ENCODE measurements at places on chromosomes 6 and 20.

GRCh38 chr6:142842418-142843261 is 102.3 kb downstream of the HIVEP2 start:
- no peak for DNase-seq

- no peak for DNase-seq
Measured at GRCh38 chr6:139514819-139515218, 140.4 kb upstream of the CITED2 start.

DNA sequence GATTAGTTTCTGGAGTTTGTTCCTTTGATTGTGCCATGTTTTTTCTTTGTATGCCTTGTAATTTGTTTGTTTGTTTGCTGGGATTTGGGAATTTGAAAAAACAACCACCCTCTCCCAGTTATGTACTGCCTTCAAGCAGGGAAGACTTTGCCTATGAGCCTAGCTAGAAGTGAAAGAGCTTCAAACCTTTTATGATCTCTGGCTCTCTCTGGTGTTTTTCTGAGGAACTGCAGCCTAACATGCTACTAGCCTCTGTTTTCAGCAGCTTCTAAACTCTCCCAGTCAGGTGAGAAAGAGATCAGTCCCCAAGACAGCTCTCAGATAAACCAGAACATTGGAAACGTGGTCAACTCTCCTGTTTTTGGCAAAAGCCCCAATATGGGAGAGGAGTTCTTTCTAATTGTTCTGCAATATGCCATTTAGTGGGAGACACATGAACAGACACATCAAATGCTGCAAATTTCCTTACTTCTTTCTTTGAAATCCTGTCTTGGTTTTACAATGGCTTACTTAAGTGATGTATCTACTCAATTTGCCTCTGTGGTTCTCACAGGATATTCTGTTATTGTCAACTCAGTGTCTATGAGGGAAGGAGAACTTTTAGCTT is 58.9 kb upstream of the SERINC1 start:
- DNase-seq = peak; percentile 54

- no peak for DNase-seq
Measured at GRCh38 chr6:21912151-21912832, 318.7 kb downstream of the SOX4 start.

GRCh38 chr6:15087186-15087589 is 158.7 kb upstream of the JARID2 start:
- DNase-seq = no peak

- no peak for DNase-seq
Measured at GRCh38 chr20:14709439-14709838, 372.0 kb upstream of the FLRT3 start.

- DNase-seq = no peak
Measured at GRCh38 chr6:106569428-106569827, 59.9 kb downstream of the RTN4IP1 start.

DNA sequence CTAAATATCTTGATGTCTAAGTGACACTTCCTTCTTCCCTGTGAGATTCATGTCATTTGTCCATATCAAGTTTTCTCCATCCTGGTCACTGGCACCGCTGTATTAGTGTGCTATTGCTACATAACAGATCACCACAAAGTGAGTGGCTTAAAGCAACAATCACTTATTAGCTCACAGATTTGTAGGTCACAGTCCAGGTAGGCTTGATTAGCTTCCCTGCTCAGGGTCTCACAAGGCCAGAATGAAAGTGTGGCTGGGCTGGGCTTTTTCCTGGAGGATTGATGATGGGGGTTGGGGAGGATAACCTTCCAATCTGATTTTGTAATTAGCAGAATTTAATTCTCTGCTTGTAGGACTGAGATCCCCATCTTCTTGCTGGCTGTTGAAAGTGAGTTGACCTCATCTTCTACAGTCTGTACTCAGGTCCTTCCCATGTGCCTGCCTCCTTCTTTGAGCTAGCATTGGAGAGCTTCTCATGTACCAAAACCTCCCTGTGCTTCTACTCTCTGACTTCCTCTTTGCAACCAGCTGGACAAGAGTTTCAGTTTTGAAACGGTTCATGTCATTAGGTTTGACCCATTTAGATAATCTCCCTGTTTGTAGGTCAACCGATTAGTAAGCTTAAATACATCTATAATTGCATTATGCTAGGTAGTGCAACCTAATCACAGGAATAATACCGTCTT is 152.4 kb upstream of the MAN1A1 start:
- DNase-seq = no peak

GRCh38 chr6:37714836-37715420 is 17.2 kb upstream of the MDGA1 start:
- DNase-seq = no peak

DNA sequence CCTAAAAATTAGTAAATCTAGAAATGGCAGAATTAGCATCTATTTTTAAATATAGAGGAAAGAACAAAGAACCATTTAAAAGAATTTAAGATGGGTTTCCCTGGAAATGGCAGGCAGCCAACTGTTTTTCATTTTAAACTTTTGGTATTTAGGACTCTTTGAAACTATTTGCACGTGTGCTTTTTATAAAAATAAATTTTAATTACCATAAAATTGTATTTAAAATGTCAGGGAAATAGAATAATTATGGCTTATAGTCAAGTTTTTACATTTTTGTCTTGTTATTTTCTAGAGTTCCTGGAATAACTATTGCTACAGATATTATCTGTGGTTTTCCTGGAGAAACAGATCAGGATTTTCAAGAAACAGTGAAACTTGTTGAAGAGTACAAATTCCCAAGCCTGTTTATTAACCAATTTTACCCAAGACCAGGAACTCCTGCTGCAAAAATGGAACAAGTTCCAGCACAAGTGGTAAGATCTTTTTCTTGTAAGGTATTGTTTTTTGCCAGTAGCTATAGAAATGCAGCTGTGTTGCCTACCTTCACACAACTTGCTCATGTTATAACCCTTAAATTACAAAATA is 528.7 kb upstream of the SOX4 start:
- DNase-seq = no peak

DNA sequence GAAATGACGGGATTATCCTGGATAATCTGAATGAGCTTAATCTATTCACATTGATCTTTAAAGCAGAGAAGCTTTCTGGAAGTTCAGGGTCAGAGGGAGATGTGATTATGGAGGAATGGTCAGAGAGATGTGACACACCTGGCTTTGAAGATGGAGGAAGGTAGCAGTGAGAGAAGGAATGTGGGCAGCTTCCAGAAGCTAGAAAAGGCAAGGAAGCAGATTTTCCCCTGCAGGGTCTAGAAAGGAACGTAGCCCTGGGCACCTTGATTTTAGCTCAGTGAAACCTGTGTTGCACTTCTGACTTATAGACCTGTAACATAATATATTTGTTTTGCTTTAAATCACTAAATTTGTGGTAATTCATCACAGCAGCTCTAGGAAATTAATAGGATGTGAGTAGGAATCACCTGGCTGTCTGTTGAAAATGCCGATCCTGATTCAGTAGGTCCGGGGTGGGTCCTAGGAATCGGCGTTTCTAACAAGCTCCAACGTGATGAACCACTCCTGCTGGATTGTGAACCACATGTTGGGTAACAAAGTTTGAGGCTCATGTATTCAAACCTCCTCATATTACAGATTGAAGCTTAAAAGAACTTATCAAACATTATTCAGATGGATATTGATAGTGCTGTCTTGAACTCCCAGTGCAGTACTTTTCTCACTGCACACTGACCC is 157.0 kb downstream of the GJA1 start:
- no peak for DNase-seq

GRCh38 chr6:5681480-5681879 is 325.2 kb downstream of the NRN1 start:
- DNase-seq = peak; percentile 29

GRCh38 chr6:10395704-10396546 is 18.9 kb downstream of the TFAP2A start:
- peak; percentile 73 for DNase-seq

DNA sequence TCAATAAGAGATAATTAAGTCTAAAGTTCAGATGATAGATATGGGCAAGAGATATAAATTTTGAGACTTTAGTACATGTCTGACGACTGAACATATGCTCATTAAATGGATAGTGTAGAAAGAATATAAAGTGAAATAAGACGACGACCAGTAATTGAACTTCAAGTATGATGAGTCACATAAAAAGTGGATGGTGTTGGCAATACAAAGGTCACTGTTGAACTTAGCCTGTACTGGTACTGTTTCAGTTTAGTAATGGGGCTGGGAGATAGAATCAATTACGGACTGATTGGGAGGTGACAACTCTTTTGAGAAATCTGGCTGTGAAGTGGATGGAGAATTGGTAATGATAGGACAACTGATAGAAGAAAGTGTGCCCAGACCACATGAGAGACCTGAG is 68.1 kb downstream of the IBTK start:
- DNase-seq = no peak

DNA sequence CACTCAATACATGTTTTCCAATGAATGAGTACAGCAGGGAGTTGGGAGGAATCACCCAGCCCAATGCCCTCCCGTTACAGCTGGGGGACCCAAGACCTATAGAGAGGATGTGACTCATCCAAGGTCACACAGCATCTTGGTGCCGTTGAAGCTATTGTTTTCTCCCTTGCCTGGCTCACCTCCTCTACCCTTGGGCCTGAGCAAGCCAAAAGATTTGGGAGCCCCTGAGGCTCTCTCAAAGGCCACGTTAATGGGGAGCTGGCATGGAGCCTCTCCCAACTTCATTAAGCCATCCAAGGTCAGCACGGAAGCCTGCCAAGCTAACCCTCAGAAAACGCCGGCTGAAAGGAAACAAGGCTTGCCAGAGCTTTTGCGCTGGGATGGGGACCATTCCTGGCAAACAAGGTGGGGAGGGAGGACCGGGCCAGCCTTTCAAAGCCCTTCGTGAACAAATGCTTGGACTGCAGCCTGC is 30.4 kb downstream of the KCNB1 start:
- no peak for DNase-seq

GRCh38 chr6:108210556-108210955 is 44.7 kb downstream of the NR2E1 start:
- DNase-seq = no peak

DNA sequence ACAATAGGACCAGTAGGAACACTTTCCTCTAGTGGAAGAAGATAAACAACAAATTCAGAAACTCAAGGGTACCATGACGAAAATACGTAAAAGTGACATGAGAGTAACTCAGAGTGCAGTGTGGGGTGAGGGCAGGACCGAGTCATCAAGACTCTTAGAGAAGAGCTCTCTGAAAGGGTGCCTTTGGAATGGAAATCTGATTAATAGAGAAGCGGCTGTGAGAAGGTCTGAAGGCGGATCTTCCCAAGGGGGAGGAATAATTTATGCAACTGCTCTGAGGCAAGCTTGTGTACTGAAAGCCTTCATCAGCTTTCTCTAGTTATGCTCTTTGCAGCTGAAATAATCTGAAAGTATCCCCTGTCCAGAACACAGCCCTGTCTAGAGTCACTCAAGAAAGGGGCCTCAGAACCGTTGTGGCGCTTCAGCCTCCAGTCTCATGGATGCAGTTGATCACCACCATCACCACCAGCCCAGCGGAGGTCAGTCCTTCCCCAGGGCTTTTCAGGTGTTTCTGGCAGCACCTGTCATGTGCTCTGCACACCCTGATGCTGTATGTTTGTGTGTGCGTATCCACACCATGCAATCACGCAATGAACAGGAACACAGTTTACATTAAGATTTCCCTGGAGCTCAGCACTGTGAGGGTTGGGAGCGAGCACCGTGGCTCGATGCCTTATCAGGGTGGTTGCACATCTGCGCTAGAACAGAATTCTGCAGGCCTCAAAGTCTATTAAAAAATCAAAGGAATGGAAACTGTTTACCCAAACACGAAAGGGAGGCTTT is 396.5 kb downstream of the SMOC2 start:
- DNase-seq = peak; percentile 69

- peak; percentile 17 for DNase-seq
Measured at GRCh38 chr6:125987026-125987617, 782 bp downstream of the TRMT11 start.

DNA sequence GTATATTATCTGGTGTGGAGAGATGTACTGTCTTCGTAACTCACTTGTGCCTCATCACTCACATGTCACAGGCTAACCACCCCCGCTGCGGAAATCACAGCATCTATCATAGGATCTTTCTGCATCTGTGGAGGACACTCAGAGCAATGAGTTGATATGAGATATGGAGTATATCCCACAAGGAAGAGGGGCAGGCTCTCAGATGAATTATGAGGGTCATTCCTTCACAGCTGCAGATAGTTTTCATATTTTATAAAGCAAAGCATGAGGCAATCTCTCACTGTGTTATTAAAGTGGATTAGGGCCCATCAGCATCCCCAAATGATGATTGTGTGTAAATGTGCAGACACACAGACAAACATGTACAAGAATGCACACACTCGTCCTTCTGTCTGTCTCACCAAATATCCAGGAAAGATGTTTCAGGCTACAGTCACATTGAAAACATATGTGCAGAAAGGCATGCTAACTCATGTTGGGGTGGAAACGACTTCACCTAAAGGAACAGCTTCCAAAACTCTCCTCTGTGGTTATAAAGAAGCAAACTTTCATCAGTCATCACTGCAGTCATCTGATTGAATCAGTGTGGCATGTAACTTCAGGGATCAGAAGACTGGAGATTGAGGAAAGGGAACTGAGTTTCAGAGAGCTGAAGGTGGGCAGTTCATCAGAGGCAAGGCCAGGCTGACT is 164.7 kb downstream of the FOXC1 start:
- no peak for DNase-seq

- no peak for DNase-seq
Measured at GRCh38 chr6:35392773-35393672, 50.7 kb downstream of the PPARD start.

DNA sequence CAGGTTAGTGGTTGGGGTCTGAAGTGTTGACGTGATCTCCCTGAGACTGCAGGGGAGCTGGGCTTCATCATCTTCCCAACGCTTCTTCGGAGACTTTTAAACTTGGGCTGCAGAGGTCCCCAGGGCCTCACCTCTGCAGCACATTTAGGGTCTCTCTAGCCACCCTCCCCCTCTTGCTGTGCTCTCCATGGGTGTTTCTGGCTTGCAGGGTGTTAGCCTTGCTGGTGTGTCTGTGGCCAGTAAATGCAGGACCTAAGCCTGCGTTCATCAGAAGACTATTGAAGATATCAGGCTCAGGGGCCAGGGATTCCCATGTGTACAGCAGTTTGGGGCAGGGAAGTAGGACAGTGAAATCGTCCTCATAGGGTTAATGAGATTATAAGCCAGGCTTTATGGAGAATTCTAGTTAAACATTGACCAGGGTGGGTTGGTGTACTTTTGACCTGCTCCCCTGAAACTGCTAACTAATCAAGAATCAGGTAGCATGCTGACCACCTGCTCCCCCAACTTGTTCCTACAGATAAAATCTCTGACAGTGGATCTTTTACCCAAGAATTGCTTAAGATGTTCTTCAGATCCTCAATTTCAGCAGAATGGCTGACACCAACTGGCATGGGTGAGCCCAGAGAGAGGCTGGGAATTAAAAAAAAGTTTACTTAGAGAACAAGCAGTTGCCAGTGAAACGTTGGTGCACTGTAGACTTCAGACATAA is 3.8 kb upstream of the DDO start:
- DNase-seq = no peak

GRCh38 chr6:17845598-17845997 is 138.9 kb upstream of the NUP153 start:
- DNase-seq = no peak

GRCh38 chr6:149473080-149474052 is 11.4 kb downstream of the ZC3H12D start:
- DNase-seq = peak; percentile 67

- peak; percentile 67 for DNase-seq
Measured at GRCh38 chr6:4805553-4806336, 29.5 kb downstream of the CDYL start.

- DNase-seq = no peak
Measured at GRCh38 chr6:108942556-108943492, 94.6 kb downstream of the ARMC2 start.
